NCI-H524 treated with DMSO at 0.1 percent for 48 hours (cell line): ENCODE measurements at places on chromosomes 6 and 20.

- DNase-seq, result no peak
Measured at GRCh38 chr6:90387383-90387775, 90.7 kb upstream of the BACH2 start.

- DNase-seq, result no peak
Measured at GRCh38 chr20:44483112-44483511, 7.4 kb downstream of the TTPAL start.

DNA sequence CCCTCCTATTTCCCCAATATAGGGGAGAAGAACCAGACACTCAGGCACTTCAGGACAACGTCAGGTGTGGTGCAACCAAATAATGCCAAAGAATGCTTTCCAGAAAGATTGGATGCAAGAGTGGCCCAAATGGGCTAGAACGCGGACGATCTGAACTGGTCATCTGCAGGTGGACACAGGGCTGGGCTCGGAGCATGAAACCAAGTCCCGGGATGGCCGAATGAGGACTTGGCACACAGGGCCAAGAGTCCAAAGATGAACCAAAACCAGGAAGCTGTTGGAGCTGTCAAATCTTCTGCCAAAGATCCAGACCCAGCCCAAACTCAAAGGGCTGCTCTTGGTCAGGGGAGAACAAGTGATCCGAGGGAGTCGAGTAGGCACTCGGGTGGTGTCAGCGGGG, 143.9 kb upstream of the ARID1B start:
- DNase-seq, result no peak

GRCh38 chr20:45338121-45339030, 9.8 kb downstream of the SDC4 start:
- DNase-seq, result no peak

DNA sequence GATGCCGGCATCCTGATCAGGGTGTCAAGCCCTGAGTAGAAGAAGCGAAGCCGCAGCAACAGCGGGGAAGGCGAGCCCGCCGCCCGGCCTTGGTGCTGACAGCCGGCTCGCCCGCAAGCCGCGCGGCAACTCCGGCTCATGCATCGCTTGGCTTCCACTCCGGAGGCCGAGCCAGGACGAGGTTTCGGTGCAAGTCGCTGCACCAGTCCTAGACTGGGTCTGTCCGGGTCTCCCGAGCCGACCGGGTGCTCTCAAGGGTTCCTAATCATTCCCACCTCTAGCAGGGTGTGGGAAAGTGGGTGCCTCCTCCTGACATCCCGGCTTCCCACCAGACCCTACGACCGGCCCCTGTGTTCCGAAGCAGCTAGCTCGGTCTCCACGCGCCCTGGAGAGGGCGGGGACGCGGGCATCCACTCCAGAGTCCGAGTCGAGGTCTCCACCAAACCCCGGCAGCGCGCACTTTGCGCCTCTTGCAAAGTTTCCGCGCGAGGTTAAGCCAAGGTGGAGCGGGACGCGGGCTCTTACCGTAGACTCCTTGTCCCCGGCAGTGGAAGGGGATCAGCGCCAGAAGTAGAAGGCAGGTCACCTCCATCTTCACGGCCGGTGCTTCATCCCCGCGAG, 1.4 kb downstream of the MDGA1 start:
- DNase-seq, result no peak
